ENCODE measurements at places on chromosomes 16 and 17. TPM values are rescaled to one million over a fixed set of nuclear protein-coding genes. Genes with fewer than 3 reads are reported as not detected.

DNA sequence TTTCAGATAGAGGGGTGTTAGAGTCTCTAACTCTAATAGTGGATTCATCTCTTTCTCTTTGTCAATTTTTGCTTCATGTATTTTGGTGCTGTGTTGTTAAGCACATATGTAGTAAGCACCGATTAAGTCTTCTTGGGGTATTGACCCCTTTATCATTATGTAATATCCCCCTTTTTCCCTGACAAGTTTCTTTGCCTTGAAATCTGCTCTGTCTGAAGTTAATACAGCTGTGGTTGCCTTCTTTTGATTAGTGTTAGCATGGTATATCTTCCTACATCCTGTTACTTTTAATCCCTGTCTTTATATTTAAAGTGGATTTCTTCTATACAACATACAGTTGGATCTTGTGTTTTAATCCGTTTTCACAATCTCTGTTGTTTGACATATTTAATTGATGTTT lies 60.6 kb downstream of the BCAS3 start:
- no peak for DNase-seq

CETP gene
- not detected for polyA plus RNA-seq

GRCh38 chr16:88449267-88449561 lies 3.9 kb upstream of the ZFPM1 start:
- no peak for DNase-seq

DNA sequence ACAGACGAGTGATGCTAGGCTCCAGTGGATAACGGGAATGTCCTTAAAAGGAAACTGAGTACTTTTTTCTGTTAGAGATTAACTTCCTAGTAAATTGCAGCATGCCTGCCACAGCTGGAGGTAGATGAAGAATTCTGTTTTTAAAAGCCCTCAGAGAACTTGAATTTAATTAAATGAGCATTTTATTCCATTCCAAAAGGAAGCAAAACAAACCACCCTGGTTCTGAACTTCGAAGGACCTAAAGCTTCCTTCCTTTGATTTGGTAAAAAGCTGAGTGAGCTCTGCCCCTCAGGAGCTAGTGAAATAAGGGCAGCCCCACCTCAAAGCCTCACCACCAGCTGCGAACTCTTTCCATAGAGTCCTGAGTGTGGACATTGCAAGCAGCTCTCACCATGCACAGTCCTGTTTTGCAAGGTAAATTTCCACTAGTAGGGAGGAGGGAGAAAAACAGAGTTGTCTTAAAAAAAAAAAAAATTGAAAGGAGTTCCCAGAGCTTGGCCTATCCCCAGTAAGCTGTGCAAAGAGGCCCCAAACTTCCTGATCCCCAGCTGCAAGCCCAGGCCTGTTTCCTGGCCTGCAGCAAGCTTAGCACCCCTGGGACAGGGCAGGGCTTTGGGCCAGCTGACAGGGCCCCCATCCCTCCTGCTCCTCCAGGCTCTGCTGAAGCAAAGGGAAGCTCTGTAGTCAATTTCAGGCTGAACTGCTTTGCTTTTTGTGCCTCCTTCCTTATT lies 11.2 kb downstream of the CHD9NB start:
- DNase-seq, result no peak

LRRC37A gene
- 0.36 TPM for polyA plus RNA-seq

FBXW10B gene
- 19.5 TPM for polyA plus RNA-seq

USP6 gene
- polyA plus RNA-seq, result 0.04 TPM

- DNase-seq, result no peak
Measured at GRCh38 chr17:61405686-61406536, 6.3 kb downstream of the TBX2 start.

- DNase-seq, result no peak
Measured at GRCh38 chr16:7321661-7322060, 11.0 kb upstream of the RBFOX1 start.

DNA sequence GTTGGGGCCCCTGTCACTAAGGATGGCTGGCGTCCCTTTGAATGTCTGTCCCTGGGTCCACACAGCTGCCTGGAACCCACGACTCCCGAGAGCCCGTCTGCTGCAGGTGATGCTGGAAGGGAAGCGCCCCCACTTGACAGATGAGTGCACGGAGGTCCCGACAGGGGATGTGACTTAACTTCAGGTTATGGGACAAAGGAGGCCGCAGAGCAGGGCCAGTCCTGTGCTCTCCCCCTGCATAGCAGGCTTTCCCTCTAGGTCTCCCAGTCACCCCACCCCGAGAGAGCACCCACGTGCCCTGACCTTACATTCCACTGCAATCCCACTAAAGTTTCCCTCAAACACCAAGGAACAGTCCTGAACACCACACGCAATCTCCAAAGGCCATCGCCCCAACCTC lies 6.0 kb upstream of the RCVRN start:
- DNase-seq, result no peak

- no peak for DNase-seq
Measured at GRCh38 chr17:7078711-7079110, 1.3 kb downstream of the CLEC10A start.

KRT33A gene
- polyA plus RNA-seq, result not detected

GRCh38 chr16:47037396-47037745 lies 63.9 kb upstream of the DNAJA2 start:
- peak; percentile 32 for DNase-seq

- no peak for DNase-seq
Measured at GRCh38 chr16:71630808-71631207, 4.8 kb downstream of the MARVELD3 start.

DNA sequence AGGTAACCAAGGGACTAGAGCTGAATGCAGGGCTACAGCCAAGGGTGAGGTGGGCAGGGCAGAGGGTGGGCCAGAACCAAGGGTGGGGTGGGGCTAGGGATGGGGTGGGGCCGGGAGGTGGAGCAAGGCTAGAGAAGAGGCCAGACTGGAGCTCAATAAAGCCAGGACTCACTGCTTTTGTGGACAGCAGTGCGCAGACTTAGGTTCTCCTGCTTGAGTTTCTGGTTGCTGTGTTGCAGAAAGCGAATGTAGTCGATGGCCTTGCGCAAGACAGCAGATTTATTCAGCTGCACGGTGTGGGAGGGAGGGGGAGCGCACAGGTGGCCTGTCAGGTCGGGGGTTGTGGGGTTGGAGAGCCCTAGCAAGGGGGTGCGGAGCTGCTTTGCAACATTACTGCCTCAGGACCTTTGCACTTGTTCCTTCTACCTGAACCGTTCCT lies 18.7 kb downstream of the SREBF1 start:
- DNase-seq, result no peak

DNA sequence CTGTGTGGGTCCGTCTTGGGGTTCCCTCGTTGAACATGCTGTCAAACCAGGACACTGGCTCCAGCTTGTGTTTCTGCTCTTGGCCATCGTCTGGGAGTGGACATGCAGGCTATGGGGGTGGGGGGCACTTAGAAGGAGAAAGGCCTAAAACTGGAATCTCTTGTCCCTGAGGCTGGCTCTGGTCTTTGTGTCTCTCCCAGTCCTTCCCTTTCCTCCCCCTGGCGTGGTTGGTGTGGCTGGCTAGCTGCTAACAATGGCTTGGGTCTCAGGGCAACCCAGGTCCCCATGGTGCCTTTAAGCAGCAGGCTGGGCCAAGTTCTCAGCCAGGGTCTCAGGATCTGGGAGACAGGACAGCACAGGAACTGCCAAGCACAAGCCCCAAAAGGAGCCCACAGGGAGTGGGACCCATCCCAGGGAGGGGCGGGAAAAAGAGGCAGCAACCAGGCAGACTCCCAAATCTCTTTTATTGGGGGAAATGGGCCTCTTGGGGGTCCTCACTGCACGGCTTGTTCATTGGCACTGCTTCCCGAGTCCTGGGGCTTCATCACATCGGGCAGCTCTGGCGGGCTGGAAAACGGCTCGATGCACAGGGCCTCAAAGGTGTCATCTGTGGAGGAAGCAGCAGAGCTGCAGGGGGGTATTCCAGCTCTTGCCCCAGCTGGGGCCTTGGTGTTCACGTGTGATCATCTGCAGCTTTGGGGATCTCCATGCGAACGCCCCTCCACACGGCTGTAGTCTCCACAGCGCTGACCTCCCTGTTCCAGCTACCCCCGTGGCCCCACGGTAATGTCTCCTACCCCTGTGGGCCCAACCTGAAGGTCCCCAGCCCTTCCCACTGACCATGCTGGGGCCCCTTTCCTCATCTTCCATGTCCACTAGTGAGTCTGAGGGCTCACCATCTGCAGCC lies 5.3 kb downstream of the ELOB start:
- no peak for DNase-seq

- no peak for DNase-seq
Measured at GRCh38 chr17:19281161-19281560, 44.0 kb downstream of the EPN2 start.

MSLN gene
- polyA plus RNA-seq, result 3.1 TPM

- DNase-seq, result no peak
Measured at GRCh38 chr17:4833941-4834680, 971 bp downstream of the MINK1 start.

CES3 gene
- 2.1 TPM for polyA plus RNA-seq

GRCh38 chr17:38967290-38967738 lies at the start of gene FBXO47:
Gene FBXO47 (minus strand): TSS chr17:38967403. CDS start chr17:38963025, 4,378 bp downstream.
- DNase-seq, result peak; percentile 98

SHISA9 gene
- polyA plus RNA-seq, result not detected

- DNase-seq, result no peak
Measured at GRCh38 chr17:7109461-7110322, 4.9 kb downstream of the ASGR2 start.

- DNase-seq, result no peak
Measured at GRCh38 chr17:58351182-58351581, 819 bp downstream of the SUPT4H1 start.

GRCh38 chr16:8310323-8310722 lies 280.0 kb downstream of the TMEM114 start:
- no peak for DNase-seq

DNA sequence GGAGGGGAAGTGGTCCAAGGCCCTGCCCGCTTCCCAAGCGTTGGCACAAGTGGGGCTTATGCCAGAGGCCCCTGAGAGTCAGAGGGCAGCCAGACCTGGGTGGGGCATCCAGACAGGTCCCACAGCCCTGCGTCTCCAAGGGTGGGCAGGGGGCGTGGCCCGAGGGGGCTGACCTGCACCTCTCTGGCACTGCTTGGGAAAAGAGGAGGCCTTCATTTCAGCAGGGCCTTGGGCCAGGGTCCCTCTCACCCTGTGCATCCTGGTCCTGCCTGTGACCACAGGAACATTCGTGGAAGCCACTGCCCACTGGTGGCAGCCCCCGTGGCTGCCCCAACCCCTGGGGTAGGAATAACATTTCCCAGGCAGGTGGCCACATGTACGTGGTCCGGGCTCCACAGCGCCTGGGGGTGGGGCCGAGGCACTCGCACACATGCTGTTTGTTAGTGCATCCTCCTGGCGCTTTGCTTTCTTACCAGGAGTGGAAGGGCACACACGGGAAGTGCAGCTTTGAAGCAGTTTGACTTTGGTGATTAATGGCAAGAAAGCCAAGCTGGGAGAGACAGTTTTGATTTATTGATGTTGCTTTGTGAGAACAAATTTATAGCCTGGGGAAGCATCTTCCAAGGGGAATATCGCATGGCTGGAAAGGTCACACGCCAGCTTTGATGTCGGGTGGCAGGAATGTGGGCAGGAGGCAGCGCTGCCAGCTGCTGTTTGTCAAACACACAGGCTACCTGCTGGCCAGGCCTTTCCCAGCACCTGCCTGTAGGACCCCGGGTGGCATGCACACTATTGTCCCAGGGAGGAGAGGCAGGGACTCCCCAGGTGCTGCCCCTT lies 4.3 kb downstream of the CENPX start:
- no peak for DNase-seq

PRR11 gene
- 58.1 TPM for polyA plus RNA-seq

TBC1D3 gene
- polyA plus RNA-seq, result not detected

GRCh38 chr17:80183581-80184422 lies 14.0 kb downstream of the CARD14 start:
- no peak for DNase-seq

- no peak for DNase-seq
Measured at GRCh38 chr16:80912651-80913050, 94.0 kb downstream of the CMC2 start.

- DNase-seq, result no peak
Measured at GRCh38 chr16:56436258-56436657, 10.9 kb upstream of the AMFR start.

KRT32 gene
- polyA plus RNA-seq, result not detected

KRT27 gene
- not detected for polyA plus RNA-seq

SGCA gene
- 1.5 TPM for polyA plus RNA-seq

DNA sequence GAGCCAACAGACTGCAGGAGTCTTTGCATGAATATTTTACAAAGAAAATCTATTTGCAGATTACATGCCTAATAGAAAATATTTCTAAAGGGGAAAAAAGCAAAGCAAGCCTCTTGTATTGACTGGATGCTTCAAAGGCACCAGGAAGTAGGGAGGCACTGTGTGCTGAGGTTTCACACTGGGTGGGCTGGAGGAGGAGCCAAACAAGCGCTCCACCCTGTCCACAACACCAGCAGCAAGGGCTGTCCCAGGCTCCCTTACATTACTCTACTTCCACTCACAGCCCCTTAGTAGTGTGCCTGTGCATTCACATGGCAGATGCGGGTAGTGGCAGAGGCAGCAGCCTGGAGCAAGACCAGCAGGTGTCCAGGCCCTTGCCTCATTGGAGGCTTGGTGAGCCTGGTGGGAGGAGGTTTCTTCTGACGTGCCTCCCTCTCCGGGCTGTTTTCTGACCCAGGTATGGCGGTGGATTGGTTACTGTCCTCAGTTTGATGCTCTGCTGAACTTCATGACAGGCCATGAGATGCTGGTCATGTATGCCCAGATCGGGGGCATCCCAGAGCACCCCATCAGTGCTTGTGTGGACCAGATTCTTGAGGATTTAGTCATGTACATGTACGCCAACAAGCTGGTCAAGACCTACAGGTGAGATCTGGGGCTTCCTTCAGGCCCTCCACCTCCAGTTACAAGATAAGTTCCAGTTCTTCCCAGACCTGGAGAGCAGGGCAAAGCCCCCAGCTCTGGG lies 7.0 kb upstream of the CCNF start:
- no peak for DNase-seq

DNA sequence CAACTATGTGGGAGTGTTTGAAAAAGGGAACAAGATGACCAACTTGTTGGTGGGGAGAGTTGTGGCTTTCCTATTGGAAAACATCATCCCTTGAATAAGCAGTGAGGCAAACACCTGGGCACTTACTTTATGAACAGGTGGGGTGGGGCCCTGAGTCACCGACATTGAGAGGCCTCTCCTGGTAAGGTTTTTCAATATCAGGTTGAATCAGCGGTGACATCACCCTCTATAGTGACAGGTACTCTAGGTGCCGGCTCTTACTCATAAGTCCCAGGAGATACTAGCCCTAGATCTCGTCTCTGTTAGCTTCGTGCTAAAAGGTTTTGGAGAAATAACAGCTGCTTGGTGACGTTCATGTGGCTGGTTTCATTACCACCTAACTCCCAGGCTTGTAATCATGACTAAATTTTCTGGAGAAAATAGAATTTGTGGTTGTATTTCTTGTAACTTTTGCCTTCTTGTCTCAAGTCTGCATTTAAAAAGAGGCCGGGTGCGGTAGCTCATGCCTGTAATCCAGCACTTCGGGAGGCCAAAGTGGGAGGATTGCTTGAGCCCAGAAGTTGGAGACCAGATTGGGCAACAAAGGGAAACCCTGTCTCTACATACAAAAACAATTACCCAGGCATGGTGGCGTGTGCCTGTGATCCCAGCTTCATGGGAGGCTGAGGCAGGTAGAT lies 19.3 kb downstream of the CDH1 start:
- no peak for DNase-seq

ABCA8 gene
- 0.61 TPM for polyA plus RNA-seq
